ENCODE measurements at places on chromosomes 3 and 15. TPM values are rescaled to one million over a fixed set of nuclear protein-coding genes. Genes with fewer than 3 reads are reported as not detected.

The SAMD7 gene
- not detected for total RNA-seq

The CCR1 gene
- 0.59 TPM for total RNA-seq

The SLC12A8 gene
- total RNA-seq, result 1.6 TPM

The ATP8B4 gene
- 1.4 TPM for total RNA-seq

The ISG20 gene
- 2.2 TPM for total RNA-seq

The XRN1 gene
- 37.7 TPM for total RNA-seq

The UROC1 gene
- total RNA-seq, result not detected

The ZNF80 gene
- total RNA-seq, result not detected

The RAB7A gene
- total RNA-seq, result 97.0 TPM

The SI gene
- not detected for total RNA-seq

The ACTRT3 gene
- 3.5 TPM for total RNA-seq
